ENCODE measurements at places on chromosomes 13 and 19.

- no peak for DNase-seq
Measured at GRCh38 chr13:47049276-47049989, 152.6 kb upstream of the HTR2A start.

- DNase-seq: no peak
Measured at GRCh38 chr19:36258028-36258875, 43.3 kb downstream of the ZNF146 start.

DNA sequence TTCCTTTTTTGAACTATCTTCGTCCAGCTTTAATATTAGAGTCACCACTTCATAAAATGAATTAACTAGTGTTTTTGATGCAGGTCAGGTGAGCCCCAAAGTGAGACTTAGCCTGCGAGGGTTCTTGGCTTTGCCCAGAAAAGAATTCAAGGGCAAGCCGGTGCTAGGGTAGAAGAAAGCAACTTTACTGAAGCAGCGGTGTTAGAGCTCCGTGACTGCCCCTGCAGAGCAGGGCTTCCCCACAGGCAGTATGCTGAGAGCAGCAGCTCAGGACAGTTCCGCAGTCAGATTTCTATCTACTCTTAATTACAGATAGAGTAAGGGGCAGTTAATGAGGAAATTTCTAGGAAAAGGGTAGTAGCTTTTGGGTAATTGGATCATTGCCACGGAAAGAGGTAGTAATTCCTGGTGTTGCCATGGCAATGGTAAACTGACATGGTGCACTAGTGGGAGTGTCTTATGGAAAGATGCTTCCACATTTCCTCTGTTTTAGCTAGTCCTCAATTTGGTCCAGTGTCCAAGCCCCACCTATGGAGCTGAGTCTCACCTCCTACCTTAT, 432.2 kb upstream of the ZNF507 start:
- DNase-seq: no peak

- DNase-seq: no peak
Measured at GRCh38 chr19:1582201-1582600, 10.5 kb downstream of the MBD3 start.

GRCh38 chr13:98110749-98111148, 32.1 kb upstream of the FARP1 start:
- DNase-seq: no peak

GRCh38 chr19:9456018-9456689, 20.8 kb upstream of the ZNF266 start:
- no peak for DNase-seq

DNA sequence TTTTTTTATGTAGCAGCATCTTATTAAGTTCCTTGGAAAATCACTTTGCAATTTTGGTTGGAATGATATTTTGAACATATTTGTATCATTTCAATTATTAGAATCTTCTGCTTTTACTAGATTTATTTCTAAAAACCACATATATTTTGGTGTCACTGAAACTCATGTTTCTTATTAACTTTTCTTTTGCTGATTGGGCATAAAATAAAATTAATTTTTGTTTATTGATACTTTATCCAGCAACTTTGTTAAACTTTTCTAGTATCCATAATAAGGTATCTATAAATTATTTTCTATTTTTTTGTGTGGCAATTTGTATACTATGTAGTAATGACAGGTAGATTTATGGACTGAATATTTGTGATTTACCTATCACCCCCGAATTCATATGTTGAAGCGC, 556.4 kb upstream of the ATXN8OS start:
- DNase-seq: no peak

- no peak for DNase-seq
Measured at GRCh38 chr13:59450229-59450628, 713.5 kb downstream of the DIAPH3 start.
